ENCODE measurements at places on chromosomes 2 and 18. TPM values are rescaled to one million over a fixed set of nuclear protein-coding genes. Genes with fewer than 3 reads are reported as not detected.

DNA sequence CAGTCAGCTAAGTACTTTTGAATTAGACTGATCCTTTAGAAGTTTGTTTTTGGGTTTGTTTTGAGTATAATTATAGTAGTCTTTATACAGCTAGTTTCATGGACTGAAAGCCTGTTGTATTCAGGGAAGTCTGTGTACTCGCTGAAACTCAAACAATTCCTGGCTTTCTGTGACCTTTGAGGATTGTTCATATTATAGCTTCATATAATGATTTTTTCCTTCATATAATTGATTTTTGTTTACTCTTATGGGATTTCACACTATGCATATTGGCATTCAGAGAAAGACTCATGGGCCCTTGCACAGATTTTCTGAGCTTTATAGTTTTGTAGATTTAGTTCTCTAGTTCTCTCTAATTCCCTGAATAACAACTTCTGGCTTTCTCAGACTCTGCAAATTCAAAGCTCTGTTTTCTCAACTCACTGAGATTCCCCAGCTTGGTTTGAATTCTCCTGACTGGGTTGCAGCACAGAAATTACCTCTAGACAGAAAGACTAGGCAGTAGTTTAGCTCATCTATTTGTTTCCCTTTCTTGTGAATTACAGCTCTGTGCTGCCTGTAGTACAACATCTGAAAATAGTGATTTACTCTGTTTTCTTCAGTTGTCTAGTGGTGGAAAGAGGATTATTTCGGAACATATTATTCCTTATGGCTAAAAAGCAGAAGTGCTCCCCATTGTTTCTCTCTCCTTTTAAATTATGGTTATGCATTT, 495.9 kb upstream of the CNTNAP5 start:
- DNase-seq: no peak

DNA sequence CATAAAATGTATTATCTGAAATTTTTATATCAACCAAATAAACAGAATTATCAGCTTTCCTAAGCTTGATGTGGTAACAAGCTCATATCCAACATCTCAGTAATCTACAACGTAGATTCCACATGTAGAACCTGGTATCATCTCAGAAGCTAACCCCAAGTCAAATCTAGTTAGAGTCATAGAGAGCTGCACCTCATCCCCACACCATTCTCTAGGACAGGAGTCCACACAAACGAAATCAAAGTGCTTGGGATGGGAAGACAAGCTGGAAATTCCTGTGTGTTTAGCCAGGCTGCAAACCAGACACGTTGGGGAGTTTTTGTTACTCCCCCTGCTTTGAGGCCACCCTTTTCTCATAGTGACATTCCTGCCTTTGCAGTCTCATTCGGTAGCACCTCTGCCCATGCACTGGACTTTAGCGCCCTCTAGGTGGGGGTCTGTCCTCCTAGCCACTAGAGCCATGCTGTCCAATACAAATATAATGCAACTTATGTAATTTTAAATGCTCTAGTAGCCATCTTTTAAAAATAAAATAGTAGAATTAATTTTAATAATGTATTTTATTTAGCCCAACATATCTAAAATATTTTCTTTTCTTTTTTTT, 28.1 kb upstream of the SATB2 start:
- no peak for DNase-seq

C2orf80 gene
- total RNA-seq: not detected

DNA sequence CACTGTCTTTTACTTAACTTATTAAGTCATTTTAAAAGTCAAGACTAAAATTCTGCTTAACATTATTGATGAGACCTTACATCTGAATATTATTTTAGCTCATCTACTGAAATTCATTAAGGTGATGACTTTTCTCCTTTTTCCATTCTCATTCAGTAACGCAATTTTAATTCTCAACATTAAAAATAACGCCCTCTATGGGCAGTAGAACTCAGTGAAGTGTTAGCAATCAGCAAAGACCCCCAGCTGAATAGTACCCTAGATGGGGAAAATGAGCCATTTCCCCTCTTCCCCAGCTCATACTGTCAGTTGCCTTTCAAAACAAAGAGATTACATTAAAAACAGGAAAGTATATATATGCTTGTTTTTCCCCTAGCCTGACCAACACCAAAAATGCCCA, 203.3 kb downstream of the NR4A2 start:
- no peak for DNase-seq

GNLY gene
- 1.8 TPM for total RNA-seq

- no peak for DNase-seq
Measured at GRCh38 chr2:235262750-235263149, 231.1 kb upstream of the AGAP1 start.

DNA sequence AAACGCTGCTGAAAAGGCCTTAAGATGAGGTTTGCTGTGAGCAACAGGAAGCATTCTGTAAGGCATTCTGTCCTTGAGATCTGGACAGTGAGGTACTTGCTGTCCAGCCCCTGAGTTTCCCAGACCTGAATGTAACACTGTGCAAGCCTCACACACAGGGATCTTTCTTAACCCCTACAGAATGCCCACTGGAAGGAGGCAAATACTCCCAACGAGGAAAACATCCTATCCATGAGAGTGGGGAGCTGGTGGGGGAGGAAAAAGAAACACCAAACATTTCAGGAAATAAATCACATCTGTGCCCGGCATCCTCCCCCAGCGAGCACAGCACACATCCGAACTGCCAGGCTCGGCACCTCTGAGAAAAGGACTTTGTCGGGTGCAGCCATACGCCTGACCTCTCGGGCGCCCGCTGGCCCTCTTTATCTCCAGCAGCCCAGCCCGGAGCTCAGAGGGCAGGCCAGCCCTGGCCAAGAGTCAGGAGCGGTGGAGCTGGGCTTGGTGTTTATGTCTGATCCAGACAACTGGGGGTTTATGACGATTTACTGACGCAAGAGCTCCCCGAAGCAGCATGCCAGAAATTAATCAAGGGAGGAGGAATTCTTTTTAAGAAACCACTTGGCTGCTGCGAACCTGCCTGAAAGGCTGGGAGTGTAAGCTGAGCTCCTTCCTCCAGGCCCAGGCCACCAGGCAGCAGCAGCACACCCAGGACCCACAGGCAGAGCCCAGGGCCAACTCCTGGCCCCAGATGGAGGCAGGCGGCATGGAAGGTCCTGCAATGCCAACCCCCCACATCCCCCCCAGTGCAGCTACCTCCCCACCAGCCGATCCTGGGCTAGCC, 72.2 kb downstream of the HDAC4 start:
- DNase-seq: no peak

GRB14 gene
- total RNA-seq: not detected

GRCh38 chr2:287471-287885, 413 bp downstream of the ALKAL2 start:
- DNase-seq: no peak

DNA sequence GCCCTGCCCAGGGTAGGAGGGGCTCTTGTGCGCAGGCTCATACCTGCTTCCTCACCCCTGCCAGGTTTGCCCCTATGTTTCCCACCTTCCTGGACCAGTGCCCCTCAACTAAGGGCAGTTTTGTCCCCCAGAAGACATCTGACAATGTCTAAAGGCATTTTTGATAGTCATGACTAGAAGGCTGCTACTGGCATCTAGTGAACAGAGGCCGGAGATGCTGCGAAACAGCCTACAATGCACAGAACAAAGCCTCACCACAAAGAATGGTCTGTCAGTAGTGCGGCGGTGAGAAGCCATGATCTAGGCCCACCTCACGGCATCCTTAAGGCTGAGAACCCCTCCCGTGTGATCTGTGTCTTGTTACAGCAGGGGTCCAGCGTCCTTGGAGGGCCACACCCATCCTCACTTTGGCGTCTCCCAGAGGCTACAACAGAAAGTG, 96.0 kb downstream of the TMEM17 start:
- no peak for DNase-seq

GAREM1 gene
- not detected for total RNA-seq

LAMA3 gene
- not detected for total RNA-seq

GRCh38 chr2:212919238-212919637, 232.2 kb downstream of the IKZF2 start:
- no peak for DNase-seq

- DNase-seq: no peak
Measured at GRCh38 chr18:9563331-9563730, 51.0 kb downstream of the PPP4R1 start.

LINC00305 gene
- total RNA-seq: not detected

- no peak for DNase-seq
Measured at GRCh38 chr18:51266773-51267172, 69.3 kb upstream of the MEX3C start.

Measured in activated B cell treated with CpG ODN at 0.5 μM for 24 hours (primary cell).